ENCODE measurements at places on chromosomes 3 and 15. TPM values are rescaled to one million over a fixed set of nuclear protein-coding genes. Genes with fewer than 3 reads are reported as not detected.

The LRTM1 gene
- not detected for total RNA-seq

The GRIP2 gene
- 6.8 TPM for total RNA-seq

The FAM107A gene
- total RNA-seq: 2.7 TPM

DNA sequence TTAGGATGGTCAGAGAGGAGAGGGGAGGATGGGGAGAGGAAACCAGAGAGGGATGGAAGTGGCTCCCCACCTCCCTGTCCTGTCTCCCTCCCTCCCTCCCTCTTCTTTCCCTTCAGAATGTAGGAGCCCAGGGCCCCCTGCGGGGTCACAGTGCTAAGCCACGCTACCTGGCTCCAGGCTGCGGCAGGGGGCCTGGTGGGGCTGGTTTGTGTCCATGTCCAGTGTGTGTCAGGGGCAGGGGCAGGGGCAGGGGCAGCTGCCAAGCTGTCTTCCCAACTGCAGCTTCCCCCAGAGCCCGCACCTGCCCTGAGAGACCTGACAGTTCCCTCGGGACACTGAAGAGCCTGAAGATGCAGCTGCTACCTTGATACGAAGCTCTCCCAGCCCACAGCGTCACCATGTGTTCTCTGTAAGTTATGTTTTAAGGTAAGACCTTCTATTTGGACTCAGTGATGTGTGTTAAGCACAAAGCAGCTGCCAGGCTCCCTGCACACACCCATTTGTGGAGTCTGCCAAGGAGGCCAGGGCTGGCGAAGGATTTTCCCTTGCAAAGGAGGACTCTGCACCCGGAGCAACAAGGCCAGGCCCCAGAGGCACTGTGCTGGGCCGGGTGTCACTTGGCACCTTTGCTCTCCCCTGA, 121.8 kb upstream of the SMAD3 start:
- no peak for DNase-seq

DNA sequence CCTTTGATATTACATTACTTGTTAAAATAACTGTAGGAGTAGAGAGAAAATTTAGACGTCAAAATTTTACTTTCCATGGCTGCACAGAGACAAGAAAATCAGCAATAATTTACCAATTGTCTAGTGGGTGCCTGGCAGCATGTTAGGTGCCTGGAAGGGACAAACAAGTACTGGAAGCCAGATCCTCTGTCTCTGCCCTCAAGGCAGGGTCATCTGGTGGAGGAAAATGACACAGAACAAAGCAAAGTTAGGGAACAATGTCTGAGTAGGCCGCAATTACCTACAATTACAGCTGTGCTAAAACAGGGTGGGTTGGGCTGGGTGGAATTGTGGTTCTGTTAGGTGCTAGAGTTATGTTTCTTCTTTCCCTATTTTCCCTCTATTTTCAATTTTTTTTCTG, 7.4 kb downstream of the CCDC174 start:
- no peak for DNase-seq

Data from ovary (tissue), 10 donors.